NCI-H524 (cell line): ENCODE measurements at places on chromosomes 7 and 10.

- DNase-seq, result no peak
Measured at GRCh38 chr10:130869179-130869841, 442.2 kb downstream of the TCERG1L start.

DNA sequence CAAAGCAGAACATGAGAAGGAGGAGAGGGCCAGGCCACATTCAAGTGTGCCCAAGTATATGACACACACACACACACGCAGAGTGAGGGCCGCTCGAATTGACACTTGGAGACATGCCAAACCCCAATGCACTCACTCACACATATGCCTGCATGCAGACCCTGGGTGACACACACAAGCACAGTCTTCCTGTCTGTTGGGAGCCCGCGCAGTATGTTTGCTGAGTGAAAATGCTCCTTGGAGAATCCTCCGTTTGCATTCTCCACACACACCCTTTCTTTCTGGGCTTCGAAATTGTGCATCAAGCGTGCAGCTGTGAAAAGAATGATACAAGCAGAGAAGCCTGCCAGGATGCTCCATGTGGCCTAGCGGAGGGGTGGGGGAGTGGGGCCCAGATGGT lies 120.9 kb downstream of the PLXNA4 start:
- DNase-seq, result no peak

GRCh38 chr10:132163826-132164515 lies 22.8 kb upstream of the DPYSL4 start:
- DNase-seq, result no peak

DNA sequence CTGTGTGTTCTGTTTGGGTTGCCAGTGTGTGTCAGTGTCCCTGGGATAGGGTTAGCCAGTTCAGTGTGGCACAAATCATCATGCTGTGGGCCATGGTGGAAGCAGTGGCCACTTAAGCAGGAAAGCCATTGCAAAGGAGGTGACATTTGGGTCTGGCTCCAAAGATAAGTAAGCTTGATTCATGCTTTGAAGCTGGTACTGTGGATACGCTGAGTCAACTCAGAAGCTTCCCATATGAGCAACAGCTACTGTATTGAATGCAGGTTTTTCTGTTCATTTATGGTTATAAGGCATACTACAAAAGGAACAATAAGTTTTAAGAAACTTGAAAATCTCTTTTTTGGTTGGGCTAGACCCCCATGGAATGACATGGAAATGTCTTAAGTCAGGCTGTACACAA lies 143.1 kb downstream of the BMPER start:
- DNase-seq, result no peak

- no peak for DNase-seq
Measured at GRCh38 chr10:30170814-30171213, 111.4 kb upstream of the JCAD start.

GRCh38 chr10:104033966-104034365 lies 51.7 kb downstream of the COL17A1 start:
- no peak for DNase-seq

DNA sequence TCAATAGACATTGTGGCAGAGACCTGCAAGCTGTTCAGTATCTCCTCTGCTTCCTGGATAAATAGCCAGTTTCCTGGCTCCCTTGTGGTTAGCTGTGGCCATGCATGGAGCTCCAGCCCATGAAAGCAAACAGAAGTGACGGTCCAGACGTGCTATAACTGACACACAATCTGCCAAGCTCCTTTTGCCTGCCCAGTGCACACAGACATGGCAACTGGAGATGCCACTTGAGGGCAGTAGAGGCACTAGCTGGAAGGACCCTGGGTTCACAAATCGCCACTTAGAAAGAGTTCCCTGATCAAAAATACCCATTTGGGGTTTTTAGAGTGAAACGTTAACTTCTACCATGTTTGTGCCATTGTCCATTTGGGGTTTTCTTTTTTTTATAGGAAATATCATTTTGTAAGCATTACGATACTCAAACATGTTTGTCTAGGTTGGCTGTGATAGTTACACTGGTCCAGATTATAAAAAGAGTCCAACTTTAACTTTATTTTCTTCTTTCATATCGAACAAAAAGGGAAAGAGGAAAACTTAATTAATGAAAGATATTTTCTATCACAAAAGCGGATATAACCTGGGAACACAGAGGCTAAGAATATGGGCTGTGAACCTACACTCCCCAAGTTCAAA lies 31.3 kb downstream of the KIN start:
- peak; percentile 20 for DNase-seq

DNA sequence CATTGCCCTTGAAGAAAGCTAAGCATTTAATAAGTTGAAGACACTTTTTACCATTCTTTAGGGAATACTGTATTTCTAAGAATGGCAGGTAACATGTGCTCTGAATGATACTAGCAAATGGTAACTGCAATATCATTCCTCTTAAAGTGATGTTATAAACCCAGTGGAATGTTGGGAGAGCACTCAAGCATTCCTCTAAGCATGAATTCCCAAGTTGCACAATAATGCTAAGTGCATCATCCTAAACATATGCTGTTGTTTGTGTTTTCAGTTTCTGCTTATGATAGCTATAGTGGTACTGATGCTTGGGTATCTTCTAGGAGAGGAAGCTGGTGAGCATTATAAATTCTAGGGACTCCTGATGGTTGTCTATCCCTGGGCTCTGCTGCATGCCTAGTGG lies 673.9 kb downstream of the PHTF2 start:
- no peak for DNase-seq

GRCh38 chr10:102669206-102670064 lies 25.2 kb downstream of the TRIM8 start:
- peak; percentile 14 for DNase-seq

DNA sequence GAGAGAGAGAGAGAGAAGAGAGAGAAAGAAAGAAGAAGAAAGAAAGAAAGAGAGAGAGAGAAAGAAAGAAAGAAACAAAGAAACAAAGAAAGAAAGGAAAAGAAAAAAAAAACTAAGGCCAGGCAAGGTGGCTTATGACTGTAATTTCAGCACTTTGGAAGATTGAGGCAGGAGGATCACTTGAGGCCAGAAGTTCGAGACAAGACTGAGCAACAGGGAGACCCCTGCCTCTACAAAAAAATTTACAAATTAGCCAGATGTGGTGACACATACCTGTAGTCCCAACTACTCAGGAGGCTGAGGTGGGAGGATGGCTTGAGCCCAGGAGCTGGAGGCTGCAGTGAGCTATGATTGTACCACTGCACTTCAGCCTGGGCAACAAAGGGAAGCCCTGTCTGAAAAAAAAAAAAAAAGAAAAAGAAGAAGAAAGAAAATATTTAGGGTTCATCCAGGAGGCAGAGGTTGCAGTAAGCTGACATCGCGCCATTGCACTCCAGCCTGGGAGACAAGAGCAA lies 2.8 kb downstream of the SERPINE1 start:
- no peak for DNase-seq

GRCh38 chr7:91005841-91006240 lies 258.4 kb upstream of the FZD1 start:
- DNase-seq, result no peak

DNA sequence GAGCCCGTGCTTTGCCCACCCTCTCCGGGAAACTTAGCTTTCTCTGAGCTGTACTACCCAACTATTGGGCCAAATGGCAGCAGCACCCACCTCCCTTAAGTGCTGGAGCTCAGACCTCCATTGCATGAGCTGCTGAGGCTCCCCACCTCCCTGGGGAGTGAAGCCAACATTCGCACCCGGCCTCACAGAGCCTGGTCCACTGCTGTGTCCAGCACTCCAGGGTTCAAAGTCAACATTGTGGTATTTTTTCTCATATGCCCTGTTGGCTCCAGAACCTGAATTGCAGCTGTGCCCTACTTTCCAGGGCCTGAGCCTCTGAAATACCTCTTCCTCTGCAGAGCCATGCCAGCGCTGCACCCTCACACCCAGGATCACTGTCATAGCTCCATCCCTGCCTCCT lies 29.7 kb downstream of the ITGA8 start:
- no peak for DNase-seq

DNA sequence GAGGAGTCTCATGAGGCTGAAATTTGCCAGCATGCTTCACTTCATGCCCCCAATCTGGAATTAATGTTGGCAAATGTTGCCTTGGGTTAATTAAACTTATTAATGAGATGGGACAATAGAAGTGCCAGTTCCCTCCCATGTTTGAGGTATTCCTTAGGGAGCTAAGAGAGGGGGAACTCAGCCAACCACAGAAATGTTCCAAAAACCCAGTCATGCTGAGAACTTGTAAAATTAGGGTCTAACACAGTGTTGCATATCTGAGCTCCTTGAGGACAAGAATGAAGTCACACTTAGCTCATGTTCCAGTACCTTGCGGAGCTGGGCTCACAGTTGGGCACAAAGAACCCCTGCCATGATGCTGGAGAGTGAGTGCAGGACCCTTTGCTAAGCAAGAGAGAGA lies 89.4 kb downstream of the OAT start:
- no peak for DNase-seq

DNA sequence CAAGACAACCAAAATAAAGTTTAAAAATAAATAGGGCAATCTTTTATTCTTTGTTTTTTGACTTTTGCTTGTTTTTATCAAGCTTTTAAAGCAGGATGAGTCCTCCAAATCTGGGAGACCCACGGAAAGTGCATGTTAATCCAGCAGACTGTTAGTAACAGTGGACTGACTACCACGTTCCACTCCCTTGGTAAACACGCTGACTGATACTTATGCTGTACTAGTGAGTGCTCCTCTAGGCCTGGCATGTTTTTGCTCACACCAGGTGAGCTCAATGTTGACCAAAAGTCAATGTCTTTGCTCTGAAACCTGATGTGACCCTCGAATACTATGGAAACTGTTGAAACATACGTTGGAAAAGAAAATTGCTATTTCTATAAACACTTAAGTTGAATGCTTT lies 88.4 kb downstream of the KIAA1549 start:
- no peak for DNase-seq

DNA sequence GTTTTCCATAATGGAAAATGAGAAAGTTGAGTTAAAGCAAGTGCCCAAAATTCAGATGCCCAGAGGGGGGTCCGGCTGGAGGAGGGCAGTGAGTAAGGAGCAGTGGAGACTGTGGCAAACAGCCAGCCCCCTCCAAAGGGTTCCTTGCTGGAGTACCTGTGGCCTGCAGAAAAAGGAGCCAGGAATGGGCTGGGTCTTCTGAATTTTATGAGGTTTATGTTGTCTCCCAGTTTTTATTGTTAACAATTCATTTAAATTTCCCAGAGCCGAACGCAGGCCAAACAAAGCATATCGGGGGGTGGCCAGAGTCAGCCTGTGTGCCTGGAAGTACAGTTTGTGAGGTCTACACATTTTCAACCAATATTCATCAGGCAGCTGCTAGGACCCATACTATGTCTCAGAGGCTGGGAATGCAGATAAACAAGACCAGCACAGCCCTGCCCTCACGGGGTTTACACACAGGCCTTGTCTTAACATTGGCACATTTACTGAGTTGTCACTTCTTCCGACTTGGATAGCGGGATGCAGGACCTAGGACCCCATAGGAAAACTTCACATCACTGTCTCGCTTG lies 12.9 kb upstream of the CSGALNACT2 start:
- DNase-seq, result no peak

GRCh38 chr10:113528876-113529275 lies 24.0 kb upstream of the HABP2 start:
- DNase-seq, result no peak

GRCh38 chr10:17671307-17671706 lies 27.4 kb downstream of the STAM start:
- no peak for DNase-seq

DNA sequence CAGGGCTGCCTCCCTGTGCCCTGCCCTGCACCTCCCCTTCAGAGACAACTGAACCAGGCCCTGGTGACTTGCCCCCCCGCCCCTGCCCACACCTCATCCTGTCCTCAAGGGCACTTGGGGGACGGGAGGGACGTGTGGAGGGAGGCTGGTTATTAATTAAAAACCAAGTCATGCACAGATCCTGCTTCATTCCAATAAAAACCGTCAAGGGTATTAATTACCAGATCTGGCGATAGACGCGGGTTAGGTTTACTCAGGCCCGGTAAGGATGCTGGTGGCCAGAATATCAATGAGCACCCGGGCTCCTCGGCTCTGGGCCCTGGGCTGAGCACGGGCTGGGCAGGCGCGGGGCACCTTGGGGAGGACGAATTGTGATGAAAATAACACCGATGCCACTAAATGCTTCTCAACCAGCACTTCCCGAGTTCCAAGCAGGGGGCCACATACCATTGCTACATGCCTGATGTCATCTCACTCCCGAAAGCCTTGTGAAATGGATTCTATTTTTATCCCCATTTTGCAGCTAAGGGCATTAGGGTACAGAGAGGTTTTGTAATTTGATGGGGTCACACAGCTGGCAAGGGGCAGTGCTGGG lies 24.5 kb upstream of the GTF2IRD1 start:
- DNase-seq, result no peak

GRCh38 chr10:3172081-3172445 lies 519 bp downstream of the PITRM1 start:
- no peak for DNase-seq

DNA sequence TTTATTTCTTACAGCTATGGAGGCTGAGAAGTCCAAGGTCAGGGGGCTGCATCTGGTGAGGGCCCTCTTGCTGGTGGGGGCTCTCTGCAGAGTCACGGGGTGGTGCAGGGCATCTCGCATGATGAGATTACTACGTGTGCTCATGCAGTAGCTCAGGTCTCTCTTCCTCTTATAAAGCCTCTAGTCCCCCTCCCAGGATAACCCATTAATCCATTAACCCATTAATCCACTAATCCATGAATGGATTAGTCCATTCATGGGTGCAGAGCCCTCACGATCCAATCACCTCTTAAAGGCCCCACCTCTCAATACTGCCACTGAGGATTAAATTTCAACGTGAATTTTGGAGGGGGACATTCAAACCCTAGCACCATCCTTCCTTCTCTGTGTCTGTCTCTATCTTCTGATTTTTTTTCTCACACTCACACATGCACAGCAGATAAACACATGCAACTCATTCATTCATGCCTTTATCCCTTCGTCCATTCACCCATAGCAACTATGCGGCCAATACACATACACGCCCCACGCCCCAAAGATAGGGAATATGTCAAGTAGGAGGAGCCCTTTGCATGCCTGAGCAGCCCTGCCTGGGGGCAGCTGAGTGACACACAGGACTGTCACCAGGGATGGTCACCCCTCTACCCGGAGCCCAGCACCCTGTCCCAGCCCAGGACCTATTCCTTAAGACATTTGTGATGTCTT lies 86.5 kb downstream of the C10orf105 start:
- peak; percentile 75 for DNase-seq

- DNase-seq, result no peak
Measured at GRCh38 chr7:120023494-120024167, 249.3 kb upstream of the KCND2 start.
